ENCODE measurements at places on chromosomes 2 and 18.
A peak's percentile ranks its signal among the peaks of the same experiment; 100 is the strongest.

DNA sequence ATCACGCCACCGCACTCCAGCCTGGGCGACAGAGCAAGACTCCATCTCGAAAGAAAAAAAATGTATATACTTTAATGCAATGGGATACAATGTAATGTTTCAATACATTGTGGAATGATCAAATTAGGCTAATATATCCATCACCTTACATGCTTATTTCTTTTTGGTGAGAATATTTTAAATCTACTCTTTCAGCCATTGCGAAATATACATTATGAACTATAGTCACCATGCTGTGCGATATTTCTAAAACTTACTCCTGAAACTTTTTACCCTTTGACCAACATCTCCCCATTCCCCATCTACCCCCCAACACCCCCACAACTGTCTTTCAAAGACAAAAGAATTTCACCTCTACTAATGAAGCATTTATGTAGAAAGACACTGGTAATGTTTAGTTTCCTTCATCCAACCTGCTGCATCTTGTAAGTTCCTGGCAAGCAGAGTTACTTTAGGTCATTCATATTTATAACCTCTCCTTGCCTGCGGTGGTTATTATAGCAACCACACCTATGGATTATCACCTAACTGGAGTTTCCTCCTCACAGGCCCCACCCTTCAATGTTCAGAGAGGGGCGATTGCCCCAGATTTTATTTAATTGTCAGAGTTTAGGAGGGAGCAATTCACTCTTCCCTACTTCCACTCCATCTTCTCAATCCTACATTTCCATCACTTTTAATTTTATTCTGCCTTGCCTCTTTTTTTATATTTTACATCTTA lies 1.2 kb upstream of the ME2 start:
- no peak for DNase-seq

- peak; percentile 65 for DNase-seq
Observed at GRCh38 chr2:96856776-96857666, 795 bp downstream of the ANKRD39 start.

DNA sequence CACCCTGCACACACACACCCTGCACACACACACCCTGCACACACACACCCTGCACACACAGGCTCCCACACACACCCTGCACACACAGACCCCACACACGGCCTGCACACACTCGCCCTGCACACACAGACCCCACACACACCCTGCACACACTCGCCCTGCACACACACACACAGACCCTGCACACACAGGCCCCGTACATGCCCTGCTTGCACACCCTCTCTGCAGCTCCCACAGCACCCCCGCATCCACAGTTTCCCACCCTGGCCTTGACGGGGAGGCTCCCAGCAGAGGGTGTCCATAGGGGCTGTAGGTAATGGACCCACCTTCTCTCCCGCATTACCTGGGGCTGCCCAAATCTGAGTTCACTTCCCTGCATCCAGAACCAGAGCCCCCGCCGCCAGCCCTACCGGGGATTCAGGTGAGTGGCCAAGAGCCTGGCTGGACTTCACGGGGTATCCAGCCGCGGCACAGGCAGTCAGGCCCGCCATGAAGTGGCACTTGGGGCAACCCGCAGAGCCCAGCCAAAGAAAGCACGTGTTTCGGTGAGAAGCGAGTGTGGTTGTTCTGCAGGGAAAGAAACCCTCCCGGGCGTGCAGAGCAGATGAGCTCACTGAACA lies 88.6 kb upstream of the GPC1 start:
- no peak for DNase-seq

DNA sequence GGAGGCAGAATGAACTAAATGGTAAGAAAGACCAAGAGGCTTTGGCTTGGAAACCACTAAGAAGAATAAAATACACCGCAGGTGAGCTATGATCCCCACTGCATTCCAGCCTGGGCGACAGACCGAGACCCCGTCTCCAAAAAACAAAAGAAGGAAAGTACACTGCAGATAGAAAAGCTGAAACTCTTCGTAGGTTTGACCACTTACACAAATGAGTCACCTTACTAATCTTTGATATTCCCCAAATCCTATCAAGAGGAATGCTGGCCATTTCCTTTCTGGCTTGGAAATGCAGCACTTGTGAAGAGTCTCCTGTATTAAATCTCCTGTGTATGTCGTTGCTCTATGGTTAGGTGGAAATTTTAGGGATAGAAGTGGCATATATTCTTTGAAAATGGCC lies 108.8 kb downstream of the MTCL1 start:
- DNase-seq, result no peak

GRCh38 chr2:112699984-112700667 lies 20.7 kb upstream of the NT5DC4 start:
- DNase-seq, result no peak

- DNase-seq, result no peak
Observed at GRCh38 chr2:130918393-130918792, 81.7 kb downstream of the ARHGEF4 start.

DNA sequence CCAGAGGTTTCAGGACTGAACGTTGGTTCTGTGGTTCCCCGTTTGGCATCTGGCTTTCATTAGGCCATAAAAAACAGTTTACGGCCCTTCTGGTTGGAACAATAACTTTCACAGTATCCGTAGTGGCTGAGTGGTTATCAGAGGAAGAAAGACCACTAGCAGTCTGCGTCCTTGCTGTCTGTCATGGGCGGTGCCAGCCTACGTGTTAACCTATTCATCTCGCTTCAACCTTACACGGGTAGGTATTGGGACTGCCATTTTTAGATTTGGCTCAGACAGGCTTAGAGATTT lies 42.6 kb upstream of the ROCK2 start:
- DNase-seq, result no peak

DNA sequence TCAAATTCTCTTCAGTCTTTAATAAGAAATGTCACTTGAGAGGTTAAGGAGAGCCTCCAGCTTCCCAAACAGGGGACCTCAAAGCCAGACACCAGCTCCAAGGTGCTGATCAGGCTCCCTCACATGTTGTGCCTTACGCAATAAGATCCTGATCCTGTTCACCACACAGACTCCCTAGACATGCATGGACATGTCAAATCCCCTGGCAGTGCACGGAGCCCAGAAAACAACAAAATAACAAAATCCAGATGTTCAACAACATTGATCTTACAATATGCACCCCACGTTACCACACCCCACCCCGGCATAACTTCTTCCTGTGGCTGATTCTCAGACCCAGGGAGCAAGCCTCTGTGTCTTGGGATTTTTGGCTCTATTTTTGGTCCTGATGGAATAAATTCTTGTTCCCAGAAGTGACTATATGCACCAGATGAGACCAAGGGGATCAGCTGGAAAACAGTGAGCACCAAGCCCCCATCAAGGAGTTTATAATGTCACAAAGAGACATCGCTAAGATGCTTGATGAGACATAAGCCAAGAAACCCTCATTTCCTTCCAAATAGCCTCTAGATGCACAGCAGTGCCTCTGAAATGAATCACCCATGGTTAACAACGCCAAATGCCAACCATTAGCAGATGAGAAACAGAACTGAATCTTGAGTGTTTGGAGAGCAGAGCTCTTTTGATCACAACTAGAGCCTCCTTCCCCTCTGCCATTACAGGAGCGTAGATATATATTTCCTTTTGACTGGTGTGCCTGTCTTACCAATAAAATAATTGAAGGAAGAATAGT lies 198.2 kb downstream of the PRKCE start:
- DNase-seq, result peak; percentile 34

DNA sequence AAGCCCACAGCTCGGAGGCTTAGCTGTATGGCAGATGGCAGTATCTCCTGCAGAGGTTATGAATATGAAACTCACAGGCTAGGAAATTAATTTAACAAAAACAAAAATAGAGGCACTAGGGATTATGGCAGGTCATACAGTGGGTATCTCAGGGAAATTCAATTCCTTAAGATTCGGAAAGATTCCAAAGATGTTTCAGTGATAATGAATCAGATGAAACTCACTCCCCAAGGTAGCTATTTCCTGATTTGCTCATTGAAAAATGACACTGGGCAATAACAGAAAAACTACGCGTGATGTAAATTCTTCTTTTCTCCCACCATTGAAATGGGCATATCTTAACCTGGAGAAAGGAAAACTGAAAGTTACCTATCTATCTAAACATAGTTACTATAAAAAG lies 414.1 kb downstream of the STK39 start:
- DNase-seq, result no peak

- no peak for DNase-seq
Observed at GRCh38 chr18:57834616-57835015, 31.5 kb upstream of the ATP8B1 start.

DNA sequence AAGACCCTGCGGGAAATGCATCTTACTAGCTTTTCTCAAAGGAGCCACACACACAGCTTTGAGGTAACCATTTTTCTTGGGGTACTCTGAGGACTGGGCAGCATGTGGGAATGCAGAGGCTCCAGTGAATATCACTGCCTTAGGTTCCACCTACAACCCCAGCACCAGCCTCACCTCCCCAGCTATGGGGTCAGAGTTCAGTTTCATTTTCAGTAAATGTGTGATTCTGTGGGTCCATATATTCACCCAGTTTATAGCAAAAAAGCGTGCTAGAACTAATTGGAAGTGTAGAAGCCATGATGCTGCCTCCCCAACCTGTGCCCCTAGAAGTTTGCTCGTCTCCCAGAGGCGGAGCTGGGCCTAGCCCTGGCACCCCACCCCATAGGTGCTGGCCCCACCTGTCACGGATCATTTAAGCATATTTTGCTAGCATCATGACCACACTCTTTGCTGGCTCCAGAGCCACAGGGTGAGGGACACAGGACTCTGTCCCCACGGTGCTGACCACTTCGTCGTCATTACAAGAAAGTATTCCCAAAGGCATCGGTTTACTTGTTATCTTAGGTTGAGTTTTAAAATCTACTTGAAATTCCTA lies 57.7 kb downstream of the SH3RF3 start:
- no peak for DNase-seq

DNA sequence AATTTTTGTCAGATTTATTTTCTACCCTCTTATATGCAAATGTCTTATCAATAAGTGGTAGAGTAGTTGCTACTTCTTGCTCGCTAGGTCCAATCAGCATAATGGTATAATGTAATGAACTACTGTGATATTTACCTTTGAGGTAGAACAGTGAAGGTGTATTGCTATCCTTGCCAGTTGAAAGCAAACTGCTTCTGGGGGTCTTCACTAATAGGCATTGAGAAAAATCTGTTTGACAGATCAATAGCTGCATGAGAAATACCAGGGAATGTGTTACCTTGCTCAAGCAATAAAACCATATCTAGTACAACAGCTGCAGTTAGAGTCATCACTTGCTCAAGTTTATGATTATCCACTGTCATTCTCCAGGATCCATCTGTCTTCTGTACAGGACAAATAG lies 50.1 kb upstream of the EFEMP1 start:
- DNase-seq, result no peak

DNA sequence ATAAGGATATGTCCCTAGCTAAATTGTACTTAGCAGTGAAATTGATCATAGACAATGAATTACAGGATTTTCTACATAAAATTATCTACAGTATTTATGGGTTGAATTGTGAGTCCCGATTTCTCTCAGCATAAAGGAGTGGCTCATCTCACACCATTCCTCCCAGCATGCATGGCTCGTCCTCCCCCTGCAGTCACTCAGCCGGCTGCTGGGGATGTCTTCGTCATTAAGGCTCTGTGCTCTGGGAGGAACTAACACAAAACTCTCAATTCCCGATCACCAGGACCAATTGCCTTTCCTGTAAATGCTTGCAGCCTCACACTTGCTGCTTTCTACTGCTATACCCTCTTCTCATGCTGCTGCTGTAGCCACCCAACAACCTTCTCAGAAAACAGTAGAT lies 75.9 kb downstream of the TXNL1 start:
- DNase-seq, result no peak

- peak; percentile 70 for DNase-seq
Observed at GRCh38 chr2:196131384-196131937, 39.9 kb downstream of the STK17B start.

- no peak for DNase-seq
Observed at GRCh38 chr2:43125090-43125998, 101.1 kb downstream of the ZFP36L2 start.

DNA sequence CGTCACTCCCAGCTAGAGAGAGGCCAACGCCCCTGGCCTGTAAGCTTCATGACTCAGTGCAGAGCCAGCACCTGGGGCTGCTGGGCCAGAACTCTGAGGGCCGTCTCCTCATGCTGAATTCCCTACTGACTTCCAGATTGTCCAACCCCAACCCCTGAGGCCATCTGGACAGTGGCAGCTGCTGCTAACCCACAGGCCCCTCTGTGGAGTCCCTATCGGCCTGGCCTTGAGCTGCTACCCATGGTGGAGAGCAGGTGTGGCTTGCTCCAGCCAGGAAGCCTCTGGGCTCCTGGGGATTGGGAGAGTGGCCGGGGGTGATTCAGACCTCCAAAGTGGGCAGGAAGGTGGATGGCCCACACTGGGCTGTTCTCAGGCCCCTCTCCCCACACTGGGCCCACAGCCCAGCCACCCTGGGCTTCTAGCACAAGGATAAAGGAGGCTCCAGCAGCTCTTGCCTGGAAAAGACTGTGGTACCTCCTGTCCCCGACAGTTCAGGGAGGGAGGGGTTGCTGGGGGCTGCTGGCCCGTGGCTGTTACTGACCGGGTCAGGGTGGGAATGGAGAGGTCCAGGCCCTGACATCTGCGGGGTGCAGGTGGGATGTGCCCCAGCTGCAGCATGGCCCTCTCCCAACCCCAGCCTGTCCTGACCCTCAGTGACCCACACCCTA lies 8.2 kb downstream of the TEKT4 start:
- no peak for DNase-seq

DNA sequence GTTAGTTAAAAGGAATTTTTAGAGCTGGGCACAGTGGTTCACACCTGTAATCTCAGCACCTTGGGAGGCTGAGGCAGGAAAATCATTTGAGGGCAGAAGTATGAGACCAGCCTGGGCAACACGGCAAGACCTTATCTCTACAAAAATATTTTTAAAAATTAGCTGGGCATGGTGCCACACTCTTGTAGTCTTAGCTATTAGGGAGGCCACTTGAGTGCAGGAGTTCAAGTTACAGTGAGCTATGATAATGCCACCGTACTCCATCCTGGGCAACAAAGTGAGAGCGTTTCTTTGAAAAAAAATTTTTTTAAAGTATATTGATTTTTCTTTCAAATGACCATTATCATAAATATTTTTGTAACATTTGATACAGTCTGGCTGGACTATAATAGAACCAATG lies 93.6 kb upstream of the FAM117B start:
- DNase-seq, result no peak

DNA sequence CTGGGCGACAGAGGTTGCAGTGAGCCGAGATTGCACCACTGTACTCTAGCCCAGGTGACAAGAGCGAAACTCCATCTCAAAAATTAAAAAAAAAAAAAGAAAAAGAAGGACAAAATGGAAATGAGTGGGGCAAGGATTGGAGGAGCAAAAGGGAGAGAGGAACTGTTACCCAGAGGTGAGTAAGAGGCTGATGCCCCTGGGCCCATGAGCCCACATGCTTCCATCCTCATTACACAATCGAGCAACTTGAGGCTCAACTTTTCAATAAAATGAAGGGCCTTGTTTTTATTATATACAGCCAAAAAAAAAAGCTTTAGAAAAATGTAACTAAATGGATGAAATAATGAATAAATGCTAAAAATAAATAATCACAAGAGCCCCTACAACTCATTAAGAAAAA lies 91.7 kb upstream of the YWHAQ start:
- DNase-seq, result no peak

GRCh38 chr2:171136024-171136423 lies 24.7 kb downstream of the TLK1 start:
- peak; percentile 41 for DNase-seq

GRCh38 chr2:33091541-33092123 lies 144.9 kb downstream of the LTBP1 start:
- no peak for DNase-seq

- DNase-seq, result no peak
Observed at GRCh38 chr18:28890791-28891190, 713.9 kb upstream of the CDH2 start.
